ENCODE measurements at places on chromosomes 4 and X.

- DNase-seq, result no peak
Observed at GRCh38 chr4:26141911-26142638, 178.7 kb upstream of the RBPJ start.

GRCh38 chr4:164571593-164572390, 182.1 kb upstream of the SMIM31 start:
- DNase-seq, result no peak

GRCh38 chr4:18012807-18013462, 8.6 kb downstream of the LCORL start:
- no peak for DNase-seq

DNA sequence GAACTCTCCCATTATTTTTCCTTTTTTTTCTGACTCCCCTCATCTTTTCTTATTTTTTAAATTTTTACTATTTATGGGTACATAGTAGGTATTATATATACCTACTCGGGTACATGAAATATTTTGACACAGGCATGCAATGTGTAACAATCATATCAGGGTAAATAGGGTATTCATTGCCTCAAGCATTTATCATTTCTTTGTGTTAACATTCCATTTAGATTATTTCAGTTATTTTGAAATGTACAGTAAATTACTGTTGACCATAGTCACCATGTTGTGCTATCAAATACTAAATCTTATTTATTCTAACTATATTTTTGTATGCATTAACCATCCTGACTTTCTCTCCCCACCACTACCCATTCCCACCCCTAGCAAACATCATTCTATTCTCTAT, 33.8 kb upstream of the SLIT2 start:
- DNase-seq, result no peak

- DNase-seq, result no peak
Observed at GRCh38 chr4:142801966-142802365, 44.1 kb downstream of the INPP4B start.

DNA sequence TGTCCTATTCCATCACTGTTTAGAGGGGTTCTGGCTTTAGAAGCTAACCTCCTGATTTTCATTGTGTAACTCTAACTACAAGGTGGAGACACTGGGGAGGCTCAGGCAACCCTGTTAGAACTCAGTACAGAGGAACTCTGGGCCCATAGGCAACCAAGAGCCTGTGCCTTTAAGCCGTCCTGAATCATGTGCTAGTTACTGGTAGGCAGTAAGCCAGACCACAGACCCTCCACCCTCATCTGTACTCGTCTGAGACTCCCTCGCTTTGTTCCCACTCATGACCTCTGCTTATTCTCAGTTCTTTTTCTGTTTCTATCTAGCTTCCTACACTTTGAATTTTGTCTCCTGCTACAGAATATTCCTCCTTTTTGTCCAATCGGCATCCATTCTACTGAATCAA, 31.4 kb downstream of the TBC1D1 start:
- DNase-seq, result no peak

GRCh38 chr4:123849495-123849894, 452.9 kb downstream of the SPRY1 start:
- no peak for DNase-seq

- no peak for DNase-seq
Observed at GRCh38 chr4:7655511-7656243, 220.9 kb upstream of the PSAPL1 start.

DNA sequence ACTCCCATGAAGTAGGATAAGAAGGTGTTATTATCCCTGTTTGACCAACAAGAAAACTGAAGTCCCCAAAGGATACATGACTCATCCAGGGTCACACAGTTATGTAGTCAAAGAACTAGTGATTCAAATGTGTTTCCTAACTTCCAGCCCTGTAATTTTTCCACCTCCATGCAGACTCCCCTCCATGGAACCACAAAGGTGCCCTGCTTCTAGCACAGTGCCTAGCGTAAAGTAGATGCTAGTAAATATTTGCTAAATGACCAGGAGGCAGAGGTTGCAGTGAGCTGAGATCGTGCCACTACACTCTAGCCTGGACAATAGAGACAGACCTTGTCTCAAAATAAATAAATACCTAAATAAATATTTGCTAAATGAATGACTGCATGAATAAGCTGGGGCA, 55.8 kb downstream of the FRMPD3 start:
- no peak for DNase-seq

GRCh38 chr4:141220271-141220670, 424 bp upstream of the ZNF330 start:
- DNase-seq, result no peak

- DNase-seq, result no peak
Observed at GRCh38 chr4:5801696-5802095, 90.7 kb downstream of the EVC start.

- no peak for DNase-seq
Observed at GRCh38 chr4:26474551-26474950, 15.7 kb downstream of the CCKAR start.

GRCh38 chr4:43990963-43991362, 457.6 kb downstream of the KCTD8 start:
- DNase-seq, result no peak

GRCh38 chr4:96009427-96010119, 169.7 kb downstream of the PDHA2 start:
- no peak for DNase-seq

DNA sequence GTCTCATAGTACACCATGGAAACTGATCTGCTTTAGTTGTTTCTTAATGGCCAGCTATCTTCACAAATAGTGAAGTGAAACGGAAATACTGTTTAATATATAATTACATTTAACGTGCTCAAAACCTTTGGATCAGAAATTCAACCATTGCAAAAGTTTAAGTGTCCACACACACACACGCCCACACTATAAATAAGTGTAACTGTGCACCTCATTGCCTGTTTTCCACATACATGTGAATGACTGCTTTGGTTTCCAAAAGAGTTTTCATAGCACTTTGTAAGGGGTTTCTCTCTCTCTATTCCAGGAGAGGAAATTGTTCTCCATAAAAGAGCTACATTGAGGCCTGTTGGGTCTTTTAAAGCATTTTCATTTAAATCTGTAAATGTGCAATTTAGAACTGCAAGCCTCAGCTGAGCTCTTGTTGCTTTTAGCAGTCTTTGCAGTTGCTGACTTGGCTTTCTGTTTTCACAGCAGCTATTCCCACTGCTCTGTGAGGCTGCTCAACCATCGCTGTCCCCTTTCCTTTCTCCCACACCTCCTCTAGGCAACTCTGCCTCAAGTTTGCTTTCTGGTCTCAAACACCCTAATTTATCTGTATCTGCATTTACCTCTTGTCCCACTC, 94.5 kb downstream of the RAPGEF2 start:
- no peak for DNase-seq

GRCh38 chr4:41797260-41797659, 48.7 kb upstream of the PHOX2B start:
- DNase-seq, result no peak

DNA sequence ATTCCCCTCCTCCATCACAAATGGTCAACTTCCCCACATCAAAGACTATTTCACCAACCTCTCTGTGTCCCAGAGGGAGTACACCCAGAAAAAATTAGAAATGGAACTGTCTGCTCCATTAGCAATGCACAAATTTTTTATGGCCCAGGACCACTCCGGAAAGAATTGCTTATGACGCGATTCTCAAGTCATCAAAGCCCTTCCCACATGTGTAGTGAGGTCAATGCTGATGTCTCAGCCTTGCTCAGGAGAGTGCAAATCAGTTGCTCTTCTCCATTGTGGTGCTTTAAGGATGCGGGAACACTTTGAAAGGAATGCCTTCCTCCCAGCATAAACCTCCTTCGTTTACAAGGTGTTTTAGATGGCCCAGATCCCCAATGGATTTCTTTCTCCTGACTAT, 518.3 kb downstream of the PPARGC1A start:
- DNase-seq, result no peak

DNA sequence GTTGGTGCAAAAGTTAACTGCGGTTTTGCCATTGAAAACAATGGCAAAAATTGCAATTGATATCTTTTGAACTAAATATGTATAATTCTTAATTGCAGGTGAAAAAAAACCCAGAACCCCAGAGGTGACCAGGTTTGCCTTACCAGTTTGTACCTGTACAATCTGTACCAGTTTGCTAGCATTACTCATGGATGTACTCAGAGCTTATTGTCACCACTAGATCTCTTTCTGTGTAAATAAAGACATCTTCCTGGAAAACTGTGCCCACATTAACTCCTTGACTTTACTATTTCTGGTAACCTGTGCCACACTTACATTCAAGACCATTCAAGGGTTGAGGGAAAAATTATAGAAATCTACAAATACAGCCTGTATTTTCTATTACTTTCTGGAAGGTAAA, 139.7 kb downstream of the ELOVL6 start:
- no peak for DNase-seq

- DNase-seq, result no peak
Observed at GRCh38 chr4:99753931-99754330, 62.7 kb upstream of the DAPP1 start.

DNA sequence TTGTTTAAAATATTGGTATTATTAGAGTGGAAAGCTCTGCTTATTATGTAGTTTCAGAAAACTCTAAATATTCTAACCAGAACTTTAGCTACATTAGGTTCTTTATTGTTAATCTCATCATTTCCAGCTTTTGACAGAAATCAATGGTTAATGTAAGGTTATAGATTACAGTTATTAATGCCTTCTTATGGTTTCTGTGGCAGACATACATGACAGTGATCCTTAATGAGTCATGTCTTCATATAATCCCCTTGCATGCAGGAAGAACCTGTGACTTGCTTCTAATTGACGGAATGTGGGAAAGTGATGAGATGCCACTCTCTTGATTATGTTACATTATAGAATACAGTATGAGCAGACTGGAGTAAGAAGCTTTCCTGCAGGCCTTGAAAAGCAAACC, 23.5 kb downstream of the KLHL8 start:
- no peak for DNase-seq

GRCh38 chr4:2245057-2245786, 3.3 kb upstream of the HAUS3 start:
- no peak for DNase-seq

GRCh38 chr4:117421706-117422105, 336.3 kb upstream of the TRAM1L1 start:
- DNase-seq, result no peak

- DNase-seq, result no peak
Observed at GRCh38 chr4:151527699-151528098, 118.7 kb downstream of the FHIP1A start.

- no peak for DNase-seq
Observed at GRCh38 chr4:142248946-142249345, 597.2 kb downstream of the INPP4B start.

DNA sequence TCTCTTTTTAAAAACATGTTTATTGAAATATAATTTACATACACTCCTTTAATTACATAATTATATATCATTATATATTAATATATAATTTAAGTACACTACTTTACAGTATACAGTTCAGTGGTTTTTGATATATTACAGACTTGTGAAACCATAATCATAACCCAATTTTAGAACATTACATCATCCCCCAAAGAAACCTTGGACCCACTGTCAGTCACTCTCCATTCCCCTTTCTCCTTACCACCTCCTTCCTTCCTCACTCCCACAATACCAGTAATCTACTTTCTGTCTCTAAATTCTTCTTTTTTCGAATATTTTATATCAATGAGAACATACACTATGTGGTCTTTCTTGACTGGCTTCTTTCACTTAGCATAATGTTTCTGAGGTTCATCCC, 17.9 kb upstream of the EXOSC9 start:
- DNase-seq, result no peak

DNA sequence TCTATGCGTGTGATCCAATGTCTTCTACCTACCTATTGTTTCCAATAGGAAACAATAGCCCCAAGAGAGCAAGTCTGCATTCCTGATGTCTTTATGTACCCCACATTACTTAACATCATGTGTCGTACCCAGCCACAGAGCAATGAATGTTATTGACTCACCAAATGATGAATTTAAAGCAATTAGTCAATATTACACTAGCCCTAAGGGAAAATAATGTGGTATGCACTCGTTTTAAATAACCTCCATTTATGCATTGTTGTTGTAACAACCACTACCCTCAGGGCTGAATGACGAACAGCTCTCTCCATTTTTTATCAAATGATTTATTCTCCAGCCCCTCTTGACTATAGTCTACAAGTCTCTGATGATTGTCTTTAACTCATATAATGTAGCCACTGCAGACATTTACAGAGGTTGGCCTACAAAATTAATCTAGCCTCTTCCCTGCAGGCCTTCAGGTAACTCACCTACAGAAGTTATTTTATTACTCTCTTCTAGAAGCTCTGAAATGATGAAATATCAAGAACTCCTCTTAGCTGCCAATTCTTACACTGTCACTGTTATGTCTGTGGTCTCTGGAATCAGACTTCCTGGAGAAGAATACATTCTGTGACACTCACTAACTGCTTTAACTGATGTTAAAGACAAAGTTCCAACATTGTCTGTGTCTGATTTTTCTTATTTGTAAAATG, 601.7 kb upstream of the GRIA3 start:
- DNase-seq, result no peak

DNA sequence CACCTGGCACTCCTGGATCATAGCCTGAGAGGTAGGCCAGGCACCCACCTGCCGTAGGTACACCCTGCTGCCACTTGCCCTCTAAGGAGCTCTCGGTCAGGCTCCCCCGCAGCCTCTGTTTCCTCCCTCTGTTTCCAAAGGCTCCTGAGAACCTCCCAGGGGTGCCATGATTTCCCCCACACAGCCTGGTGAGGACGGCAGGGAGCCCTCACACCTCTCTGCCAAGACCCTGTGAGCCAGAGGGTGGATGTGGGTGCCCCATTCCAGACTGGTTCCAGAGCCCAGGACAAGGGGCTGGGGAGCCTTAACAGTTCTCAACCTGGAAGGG, 1.6 kb upstream of the ABLIM2 start:
- DNase-seq, result no peak

GRCh38 chr4:5952286-5952974, 59.5 kb upstream of the CRMP1 start:
- DNase-seq, result no peak

DNA sequence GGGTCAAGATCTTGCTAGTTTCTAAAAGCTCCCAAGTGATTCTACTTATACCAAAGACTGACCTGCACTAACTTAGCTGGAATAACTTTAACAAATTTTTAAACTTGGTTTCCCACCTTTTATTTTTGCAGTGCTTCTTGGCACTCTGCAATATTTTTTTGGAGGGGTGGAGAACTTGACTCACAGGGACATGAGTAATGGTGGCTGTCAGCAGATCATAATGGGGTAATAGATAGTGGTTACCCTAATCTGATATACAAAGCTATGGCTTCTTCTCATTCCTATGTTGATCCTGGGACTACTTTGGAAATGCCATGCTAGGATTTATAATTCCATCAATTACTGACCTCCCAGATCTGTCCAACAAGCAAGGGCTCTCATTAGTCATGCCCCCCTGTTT, 295.7 kb downstream of the GPAT3 start:
- DNase-seq, result no peak
